ENCODE measurements at places on chromosomes 1 and 21.
A peak's percentile ranks its signal among the peaks of the same experiment; 100 is the strongest.

- DNase-seq, result no peak
Observed at GRCh38 chr21:22804151-22804550, 1805.9 kb downstream of the NCAM2 start.

DNA sequence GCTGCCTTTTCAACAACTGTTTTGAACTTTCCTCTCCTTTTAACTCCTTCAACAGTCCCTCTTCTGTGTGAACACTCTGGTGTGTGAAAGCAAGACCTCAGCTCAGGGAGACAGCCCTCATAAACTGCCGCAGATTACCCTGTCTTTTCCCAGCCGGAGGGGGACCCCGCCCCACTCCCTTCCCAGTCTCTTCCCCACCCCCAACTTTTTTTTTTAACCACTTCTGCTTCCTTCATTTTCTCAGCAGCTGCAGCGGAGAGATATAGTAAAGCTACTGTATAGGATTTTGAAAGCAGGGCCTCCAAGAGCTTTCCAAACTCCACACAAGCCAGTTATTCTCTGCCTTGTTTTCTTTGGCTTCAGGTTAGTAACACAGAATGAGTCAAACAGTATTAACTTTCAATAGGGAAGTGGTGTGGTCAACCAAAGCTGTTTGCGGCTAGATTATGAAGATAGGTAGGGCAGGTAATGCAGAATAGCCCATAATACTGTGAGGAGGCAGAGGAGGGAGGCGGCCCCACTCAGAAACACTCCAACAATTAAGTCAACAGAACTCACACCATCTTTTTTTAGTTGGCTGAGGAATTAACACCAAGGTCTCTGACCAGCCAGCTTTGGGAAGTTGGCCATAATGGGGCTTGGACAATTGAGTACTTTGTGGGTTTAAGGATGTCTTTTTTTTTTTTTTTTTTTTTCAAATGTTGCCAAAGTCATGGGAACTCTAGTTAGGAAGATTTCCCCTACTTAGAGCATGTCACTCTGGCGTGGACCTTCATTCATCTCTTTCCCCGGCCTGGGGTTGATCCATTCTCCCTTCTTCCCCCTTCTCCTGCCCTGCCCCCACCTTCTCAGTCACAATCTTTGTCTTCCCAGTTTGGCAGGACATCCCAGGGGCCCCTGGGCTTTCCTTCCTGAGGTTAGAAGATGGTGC, 177.0 kb downstream of the CLIC6 start:
- no peak for DNase-seq

DNA sequence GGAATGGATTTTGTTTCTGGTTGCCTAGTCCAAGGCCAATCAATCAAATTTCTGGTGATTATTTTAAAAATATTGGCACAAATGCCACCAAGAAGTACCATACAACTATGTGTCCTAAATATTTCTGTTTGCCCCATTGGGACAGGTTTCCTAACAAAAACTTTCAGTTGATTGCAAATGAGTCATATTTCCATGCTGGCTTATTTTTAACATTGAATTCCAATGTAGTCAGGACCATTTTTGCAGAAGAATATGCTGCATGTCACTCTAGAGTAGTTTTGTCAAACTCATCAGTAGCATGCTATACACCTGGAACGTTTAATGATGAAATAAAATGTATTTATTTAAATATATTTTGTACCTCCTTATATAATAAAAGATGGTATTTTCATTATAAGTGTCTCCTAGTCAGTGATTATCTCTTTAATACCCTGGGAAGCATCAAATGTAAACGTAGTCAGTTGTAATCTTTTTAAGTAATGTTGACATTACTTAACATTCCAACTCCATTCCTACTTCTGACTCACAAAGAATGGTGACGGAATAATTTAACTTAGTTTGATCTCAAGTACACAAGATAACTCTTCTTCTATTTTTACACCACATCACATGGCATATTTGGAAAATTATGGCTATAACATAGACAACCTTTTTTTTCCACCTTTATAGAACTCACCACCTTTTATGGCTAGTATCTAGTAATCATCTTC, 39.0 kb upstream of the USH2A start:
- no peak for DNase-seq

DNA sequence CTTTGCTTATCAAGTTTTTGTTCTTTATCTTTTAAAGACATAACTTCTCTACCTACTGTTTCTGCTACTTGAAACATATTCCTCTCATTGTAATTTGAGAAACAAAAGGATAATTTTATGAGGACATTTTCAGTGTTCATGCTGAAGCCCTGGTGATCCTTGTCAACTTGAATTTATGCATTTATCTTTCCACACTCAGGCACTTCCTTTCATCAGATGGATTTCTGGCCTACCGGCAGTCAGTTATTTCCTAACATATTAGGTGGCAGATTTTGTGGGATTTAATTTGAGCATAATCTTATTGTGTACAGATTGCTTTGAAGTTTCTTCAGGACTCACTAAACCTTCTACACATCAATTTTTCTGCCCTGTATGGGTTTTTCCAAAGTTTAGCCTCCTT, 75.0 kb downstream of the RGL1 start:
- no peak for DNase-seq

DNA sequence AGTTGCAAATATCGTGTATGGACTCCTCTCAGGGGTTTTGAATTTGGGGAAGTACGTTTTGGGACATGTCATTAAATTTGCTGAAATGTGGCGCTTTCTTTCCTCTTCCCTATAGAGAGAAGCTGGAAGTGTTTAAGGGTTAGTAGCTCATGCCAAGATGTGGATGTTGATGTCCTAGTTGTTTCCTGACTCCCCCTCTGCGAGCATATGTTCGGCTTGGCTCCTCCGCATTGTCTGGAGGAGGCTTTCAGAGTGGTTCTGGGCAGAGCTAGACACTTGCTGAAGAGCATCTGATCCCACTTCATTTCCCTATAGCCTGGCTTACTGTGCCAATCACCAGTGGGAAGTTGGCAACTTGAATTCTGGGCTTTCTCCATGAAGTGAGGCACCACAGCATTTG, 347.4 kb upstream of the B3GALT2 start:
- DNase-seq, result no peak

GRCh38 chr21:45366931-45367401, 38.0 kb upstream of the COL18A1 start:
- peak; percentile 65 for DNase-seq

DNA sequence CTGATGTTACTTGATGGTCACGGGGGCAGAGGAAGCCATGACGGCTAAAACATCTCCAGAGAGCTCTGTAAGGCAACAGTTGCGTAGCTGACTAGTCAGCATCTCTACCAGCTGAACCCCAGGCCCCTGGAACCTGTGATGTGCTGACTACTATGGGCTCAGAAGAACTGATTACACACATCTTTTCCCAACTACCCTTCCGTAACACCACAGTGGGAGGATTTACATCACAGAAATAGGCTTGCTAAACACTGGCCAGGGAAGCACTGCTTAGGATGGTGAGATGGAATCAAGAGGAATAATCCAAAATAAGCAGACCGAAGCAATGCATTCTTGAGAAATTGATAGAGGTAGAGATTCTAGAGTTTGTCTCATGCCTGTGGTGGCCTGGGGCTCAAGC, 122.5 kb downstream of the SMYD2 start:
- DNase-seq, result no peak

DNA sequence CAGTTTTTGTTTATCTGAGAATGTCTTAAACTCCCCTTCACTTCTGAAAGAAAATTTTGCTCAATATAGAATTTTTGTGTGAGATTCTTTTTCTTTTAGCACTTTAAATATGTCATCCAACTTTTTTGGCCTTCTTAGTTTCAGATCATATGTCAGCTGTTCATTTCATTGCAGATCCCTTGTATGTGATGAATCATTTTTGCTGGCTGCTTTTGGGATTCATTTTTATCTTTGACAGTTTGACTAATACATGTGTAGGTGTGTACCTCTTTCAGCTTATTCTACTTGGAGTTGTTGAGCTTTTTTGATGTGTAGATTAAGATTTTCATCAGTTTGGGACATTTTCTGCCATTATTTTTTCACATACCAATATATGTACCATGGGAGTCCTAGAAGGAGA, 156.8 kb downstream of the FASLG start:
- DNase-seq, result no peak

DNA sequence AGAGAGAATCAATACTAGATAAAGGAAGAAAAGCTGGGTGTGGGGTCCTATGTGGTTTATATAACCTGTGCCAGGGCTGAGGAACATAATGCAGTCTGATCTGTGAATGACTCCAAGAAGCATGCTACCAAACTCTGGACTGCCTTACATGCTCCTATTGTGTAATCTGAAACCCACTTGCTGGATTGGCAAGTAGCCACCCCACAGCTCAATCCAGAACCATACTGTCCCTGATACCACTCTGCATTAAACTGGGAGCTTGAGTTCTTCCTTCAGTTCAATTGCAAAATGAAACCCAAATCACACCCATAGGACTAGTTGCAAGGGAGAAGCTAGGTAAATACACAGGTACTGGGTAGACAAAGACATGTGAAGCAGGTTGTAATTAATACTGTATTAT, 115.4 kb upstream of the NEGR1 start:
- peak; percentile 69 for DNase-seq

- DNase-seq, result no peak
Observed at GRCh38 chr1:107132780-107133179, 8.1 kb upstream of the NTNG1 start.

DNA sequence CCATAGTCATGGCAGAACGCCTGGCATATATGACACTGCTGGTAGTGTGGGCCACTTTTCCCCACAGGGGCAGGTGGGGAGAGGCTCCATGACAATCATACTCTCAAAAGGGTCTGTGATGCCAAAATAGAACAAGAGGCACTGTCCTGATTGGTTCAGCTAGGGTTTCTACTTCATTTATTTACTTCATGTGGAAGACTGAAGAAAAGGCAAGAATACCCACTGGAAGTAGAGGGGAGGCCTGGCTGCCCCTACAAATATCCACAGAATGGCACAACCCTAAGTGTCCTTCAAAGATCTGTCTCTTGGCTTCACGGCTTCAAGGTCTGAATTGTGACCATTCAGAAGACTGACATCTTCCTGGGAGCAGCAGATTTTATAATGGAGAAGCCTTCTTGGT, 4.5 kb upstream of the SFT2D2 start:
- DNase-seq, result no peak

DNA sequence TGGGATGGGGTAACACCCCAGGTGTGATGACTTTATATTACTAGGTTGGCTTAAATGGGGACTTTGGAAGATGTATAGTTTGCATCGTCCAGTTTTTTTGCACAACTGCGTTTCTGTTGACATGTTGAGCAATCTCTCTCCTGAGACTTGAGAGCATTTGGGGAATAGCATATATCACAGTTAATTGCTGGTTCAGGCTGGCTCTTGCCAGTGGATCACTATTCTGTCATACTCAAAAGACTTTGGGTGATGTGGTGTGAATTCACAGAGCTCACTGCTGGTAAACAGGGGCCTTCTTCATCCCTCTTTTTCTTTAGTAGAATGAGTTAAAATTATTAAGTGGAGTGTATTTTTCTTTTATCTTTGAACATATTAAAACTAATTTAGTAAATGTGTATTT, 44.3 kb downstream of the LHX9 start:
- no peak for DNase-seq

DNA sequence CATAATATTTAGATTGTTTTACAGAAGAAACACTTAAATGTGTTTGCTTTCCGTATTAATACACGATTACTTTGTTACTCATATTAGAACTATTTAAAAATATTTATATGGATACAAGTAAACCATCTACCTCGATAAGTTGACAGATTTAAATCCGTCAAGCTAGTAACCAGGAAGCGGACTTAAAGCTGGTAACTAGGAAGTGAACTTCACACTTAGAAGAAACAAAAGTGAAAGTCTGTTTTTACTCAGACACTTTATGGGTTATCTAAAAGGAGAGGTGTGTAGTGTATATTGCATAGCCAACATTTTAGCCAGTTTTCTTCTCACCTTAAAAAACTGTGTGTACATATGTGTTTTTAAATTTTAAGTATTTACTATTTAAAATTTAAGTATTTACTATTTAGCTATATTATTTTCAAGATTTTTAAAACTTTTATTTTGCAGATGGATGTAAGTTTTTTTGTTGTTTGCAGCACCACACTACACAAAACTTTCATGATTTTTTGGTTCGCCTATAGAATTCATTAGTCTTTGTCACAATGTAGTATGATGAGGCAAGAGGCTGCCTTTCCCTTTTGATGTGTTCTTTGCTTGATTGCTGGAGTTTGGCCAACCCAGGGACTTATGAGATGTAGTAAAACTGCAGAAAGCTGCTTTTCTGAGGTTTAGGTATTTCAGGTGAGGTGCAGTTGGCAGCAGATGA, 2.7 kb downstream of the USP25 start:
- no peak for DNase-seq

DNA sequence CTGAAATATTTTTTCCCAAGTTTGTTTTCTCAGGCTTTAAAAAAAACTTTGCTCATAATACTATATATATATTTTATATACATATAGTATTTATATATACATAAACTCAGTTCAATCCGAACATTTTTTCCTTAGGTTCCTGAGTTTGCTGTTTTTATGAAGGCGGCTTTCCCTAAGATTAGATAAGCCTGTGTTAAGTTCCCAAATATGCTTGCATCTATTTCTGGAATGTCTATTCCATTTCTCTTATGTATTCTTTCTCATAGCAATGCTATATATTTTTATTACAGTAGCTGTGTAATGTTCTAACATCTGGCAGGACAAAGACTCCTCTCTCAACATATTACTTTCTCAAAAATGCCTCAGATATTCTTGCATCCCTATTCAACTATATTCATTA, 45.9 kb downstream of the ADSS2 start:
- no peak for DNase-seq

- no peak for DNase-seq
Observed at GRCh38 chr1:156760092-156760795, 7.1 kb upstream of the PRCC start.
